ENCODE measurements at places on chromosomes 16 and 17.

DNA sequence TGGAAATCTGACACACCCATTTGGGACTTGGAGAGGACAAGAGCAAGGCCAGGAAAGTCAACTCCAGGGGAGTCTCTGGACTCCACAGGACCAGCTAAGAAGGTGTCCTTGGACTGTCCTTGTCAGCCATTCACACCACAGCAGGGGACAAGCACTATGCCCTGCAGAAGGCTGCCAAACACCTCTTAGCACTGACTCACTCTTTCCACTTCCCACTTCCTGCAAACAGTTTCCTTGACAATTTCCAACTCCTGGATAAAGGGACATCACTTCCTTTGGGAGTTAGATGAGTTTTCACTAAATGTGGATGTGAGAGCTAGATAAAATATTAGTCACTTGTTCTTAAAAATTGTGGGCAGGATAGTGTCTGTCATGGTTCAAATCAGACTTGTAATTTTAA is 37.8 kb upstream of the BCAR1 start:
- no peak for DNase-seq

DNA sequence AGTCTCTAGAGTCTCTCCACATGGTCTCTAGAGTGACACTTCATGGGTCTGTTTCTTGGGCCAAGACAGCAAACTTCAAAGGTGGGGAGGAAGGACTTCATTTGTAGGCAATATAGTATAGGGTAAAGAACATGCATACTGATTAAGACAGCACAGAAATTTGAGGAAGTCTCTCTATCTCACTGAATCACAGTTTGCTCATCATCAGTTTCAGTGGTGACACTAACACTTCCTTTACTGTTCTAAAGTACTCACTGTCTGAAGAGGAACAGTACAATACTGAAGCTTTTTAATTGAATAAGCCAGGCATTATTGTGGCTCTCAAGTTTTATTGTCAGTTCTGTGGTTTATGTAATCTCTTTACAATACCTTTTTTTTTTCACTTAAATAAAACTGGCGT is 656.4 kb upstream of the CDH8 start:
- no peak for DNase-seq

- DNase-seq: peak; percentile 5
These were observed 479.3 kb upstream of the ZFHX3 start for GRCh38 chr16:73527187-73527586.

GRCh38 chr17:39132192-39132610 is 19.2 kb downstream of the PLXDC1 start:
- peak; percentile 72 for DNase-seq

DNA sequence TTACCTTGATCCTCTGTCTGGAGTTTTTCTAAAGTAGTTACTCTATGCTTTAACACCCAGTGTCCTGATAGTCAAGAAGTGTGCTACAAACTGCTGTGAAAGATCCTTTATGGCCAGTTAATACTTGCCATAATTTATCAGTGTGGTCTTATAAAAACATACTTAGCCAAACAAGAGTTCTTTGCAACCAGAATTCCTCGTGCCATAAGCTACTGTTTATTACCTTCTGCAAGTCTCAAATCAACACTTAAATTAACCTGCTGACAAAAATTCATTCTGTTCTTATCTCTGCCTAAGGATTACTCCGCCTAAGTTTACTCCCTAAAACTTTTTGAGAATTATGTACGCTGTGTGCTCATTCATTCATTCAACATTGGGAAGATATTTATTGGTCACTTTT is 22.8 kb downstream of the ZNF75A start:
- DNase-seq: no peak

DNA sequence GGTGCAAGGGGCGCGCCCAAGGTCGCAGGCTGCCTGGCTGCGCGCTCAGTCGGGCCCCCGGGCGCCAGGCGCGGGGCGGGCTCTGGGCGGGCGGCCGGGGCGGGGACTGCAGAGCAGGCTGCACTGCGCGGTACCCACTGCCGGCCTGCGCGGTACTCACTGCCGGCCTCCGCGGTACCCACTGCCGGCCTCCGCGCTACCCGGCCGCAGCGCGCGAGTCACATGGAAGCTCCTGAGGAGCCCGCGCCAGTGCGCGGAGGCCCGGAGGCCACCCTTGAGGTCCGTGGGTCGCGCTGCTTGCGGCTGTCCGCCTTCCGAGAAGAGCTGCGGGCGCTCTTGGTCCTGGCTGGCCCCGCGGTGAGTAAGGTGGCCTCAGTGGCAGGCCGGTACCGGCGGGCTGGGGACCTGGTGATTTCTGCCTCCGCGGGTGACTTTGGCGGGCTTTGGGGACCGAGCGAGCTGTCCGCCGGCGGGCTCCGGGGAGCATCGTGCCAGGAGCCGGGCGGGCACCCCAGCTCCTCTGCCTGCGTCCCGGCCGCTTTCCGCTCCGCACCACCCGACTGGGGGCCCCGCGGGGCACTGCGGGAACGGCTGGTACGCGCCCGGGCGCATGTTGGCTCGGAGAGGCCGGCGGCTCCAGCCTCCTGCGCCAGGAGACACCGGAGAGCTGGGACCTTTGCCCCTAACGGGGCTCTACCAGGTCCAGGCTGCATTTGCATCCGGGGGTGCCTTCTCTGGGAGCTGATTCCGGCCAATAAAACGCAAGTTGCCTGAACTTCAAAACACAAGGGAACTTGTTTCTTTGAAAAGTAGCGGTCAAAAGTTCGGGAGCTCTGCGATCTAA is at the start of gene SLC47A1:
Gene SLC47A1, plus strand, starts transcription at position 137 of the 844 bp plus-strand sequence. Its CDS starts 86 bp downstream, at position 223.
- peak; percentile 75 for DNase-seq

DNA sequence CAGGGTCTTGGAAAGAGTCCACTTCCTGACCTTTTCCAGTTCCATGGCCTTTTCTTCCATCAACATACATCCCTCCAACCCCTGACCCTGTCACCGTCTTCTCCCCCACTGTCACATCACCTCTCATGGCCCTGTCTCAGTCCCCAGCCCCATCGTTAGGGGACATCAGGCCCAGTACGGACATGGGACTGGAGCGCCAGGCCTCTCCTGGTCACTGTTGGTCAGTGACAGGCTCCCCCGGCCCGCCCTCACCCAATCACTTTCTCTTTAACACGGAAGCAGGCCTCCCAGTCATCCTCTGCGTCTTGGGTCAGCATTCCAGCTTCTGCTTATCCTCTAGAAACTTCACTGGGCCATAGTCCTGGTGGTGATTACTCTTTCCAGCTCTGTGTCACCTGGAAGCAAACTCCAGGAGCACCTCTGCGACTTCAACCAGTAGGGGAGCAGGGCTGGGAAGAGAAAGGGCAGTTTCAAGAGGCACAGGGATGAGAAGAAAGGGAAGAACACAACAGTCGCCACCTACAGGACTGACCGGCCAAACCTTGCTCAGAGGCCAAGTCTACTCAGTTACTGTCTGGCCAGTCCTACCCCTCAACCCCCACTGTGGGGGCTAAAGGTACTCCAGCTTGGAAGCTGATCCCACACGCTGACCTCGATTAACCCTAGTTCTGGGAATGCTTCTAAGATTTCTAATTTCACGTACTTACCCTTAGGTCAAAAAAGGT is 15.9 kb upstream of the ICAM2 start:
- no peak for DNase-seq

- no peak for DNase-seq
These were observed 71.8 kb upstream of the ZNF469 start for GRCh38 chr16:88310796-88311605.

GRCh38 chr16:31508706-31509195 is 560 bp upstream of the RUSF1 start:
- peak; percentile 55 for DNase-seq

DNA sequence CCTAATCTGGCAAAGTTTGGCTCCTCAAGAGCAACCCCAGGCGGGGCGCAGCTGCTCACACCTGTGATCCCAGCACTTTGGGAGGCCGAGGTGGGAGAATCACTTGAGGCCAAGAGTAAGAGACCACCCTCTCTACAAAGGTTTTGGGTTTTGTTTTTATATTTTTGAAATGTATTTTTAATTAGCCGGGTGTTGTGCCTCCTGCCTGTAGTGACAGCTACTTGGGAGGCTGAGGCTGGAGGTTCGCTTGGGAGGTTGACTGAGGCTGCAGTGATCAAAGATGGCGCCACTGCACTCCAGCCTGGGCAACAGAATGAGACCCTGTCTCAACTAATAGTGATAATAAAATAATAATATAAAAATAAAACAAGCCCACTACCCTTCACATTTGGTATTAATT is 756 bp upstream of the USP7 start:
- DNase-seq: no peak

DNA sequence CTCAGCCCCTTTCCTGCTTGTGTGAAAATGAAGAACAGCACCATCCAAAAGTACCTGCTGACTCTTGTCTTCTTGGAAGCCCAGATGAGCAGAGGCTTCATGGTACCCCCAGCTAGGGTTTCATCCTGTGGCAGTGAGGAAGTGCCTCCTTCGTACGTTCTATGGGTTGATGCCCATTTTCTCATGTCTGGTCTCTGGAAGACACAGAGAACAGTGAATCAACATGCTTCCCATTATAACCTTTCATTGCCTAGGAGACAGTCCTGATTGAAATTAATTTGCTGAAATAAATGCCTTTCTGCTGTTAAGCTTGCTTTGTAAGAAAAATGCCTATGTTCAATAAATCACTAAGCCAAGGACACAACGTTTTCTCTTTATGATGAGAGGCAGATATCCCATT is 36.5 kb downstream of the RCVRN start:
- DNase-seq: no peak

- no peak for DNase-seq
These were observed 3.6 kb downstream of the CHD9 start for GRCh38 chr16:53058441-53058840.

DNA sequence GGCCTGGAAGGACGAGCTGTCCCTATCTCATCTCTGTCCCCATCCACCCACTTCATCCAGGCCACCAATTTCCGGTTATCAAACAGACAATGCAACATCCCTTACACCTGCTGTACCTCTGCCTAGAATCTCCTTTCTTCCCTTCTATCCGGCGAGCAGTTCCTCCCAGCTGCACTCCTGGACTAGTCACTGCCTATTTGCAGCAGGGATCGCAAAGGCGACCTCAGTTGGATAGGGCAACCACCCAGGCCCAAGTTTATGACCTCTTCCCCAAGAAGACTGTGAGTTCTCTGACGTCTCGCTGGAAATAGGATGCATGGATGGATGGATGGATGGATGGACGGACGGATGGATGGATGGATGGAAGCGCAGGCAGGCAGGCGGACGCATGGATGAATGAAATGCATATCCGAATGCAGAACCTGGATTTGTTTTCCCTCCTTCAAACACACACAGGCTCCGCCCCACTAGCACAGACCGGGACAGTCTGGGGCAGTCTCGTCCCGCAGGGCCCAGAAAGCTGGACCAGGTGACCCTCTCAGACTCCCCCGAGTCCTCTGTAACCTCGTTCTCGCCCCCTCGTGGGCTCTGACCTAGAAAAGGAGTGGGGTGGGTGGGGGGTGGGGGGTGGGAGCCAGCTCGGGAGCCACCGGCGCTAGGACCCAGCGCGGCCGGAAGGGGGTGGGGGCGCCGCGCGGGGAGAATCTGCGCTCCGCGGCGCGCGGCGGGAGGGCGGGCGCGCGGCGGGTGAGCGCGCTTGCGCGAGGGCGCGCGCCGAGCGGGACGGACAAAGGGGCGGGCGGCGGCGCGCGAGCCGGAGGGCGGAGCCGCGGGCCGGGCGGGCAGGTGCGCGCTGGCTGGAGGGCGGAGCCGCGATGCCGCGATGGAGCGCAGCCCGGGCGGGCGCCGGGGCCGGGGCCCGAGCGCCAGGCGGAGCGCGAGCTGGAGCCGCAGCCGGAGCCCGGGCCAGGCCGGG is at the start of gene SBK1:
Gene SBK1, plus strand, starts transcription at position 875 of the 976 bp plus-strand sequence. CDS start 24,867 bp downstream, outside the sequence.
- peak; percentile 95 for DNase-seq

GRCh38 chr17:56914581-56915273 is 878 bp upstream of the TRIM25 start:
- no peak for DNase-seq

DNA sequence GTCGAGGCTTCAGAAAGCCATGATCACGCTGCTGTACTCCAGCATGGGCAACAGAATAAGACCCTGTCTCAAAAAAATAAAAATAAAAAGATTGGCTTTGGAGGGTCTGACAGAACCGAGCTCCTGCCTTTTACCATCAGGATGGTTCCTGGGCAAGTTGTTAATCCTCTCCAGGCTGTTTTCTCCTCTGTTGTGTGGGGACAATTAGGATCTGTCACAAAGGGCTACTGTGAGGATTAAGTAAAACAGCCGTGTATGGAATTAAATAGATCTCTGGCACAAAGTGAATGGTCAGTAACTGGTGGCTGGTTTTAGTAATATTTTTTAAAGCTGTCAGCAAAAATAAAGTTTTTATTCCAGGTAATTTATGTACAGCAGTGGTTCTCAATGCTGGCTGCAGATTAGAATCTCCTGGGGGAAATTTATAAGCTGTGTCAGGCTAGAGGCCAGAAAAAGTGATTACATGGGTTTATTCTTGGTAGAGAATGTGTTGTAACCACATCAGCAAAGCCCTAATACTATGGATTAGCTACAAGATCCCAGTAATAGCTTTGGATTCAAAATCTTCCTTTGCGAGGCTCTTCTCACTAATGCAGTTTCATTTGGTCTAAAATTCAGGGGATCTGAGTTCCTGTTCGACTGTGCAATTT is 47.2 kb downstream of the GPRC5B start:
- DNase-seq: peak; percentile 31

DNA sequence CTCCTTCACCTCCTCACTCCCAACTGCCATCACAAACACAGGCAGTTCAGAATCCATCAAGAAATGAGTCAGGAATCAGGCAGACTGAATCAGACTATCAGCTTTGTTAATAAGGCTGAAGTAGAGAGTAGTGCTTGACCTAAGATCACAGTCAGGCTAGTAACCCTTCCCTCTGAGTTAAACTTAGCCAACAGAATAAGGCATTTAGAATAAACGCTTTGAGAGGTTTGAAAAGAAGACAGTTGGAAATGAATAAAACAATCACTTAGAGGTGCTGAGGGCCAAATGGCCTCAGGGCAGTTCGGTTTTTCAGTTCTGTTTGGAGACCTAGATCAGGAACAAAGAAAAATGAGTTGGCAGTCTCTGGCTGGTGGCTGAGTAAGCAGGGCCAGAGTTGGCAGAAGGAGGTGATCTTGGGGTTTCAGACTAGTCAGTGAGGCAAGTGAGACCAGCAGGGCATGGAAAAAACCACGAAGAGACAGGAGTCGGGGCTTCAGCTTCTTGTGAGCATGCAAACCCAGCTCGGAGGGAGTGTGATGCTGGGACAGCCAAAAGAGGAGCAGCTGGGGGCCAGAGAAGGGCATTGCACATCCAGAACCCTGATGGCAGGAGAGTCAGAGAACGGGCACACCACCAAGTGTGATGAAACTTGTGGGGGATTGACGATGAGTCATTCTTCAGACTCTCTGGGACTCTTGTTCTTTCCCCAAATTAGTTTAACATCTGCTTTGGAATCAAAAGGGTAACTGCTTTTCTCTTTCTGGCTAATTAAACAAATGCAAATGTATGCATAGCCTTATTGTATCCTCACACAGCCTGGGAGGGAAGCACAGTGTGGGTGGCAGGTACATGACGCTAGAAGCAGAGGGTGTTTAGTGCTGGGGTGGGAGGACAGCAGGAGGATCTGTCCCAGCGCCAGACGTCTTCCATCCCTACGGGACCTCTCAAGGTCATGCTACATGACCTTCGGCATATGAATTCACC is 54.8 kb downstream of the SPECC1 start:
- DNase-seq: peak; percentile 91

- no peak for DNase-seq
These were observed 1.5 kb downstream of the ESRP2 start for GRCh38 chr16:68234188-68235107.
